NCI-H345 (cell line): ENCODE measurements at places on chromosomes 3 and 15.

GRCh38 chr3:195179776-195180489, 91.0 kb downstream of the XXYLT1 start:
- no peak for DNase-seq

DNA sequence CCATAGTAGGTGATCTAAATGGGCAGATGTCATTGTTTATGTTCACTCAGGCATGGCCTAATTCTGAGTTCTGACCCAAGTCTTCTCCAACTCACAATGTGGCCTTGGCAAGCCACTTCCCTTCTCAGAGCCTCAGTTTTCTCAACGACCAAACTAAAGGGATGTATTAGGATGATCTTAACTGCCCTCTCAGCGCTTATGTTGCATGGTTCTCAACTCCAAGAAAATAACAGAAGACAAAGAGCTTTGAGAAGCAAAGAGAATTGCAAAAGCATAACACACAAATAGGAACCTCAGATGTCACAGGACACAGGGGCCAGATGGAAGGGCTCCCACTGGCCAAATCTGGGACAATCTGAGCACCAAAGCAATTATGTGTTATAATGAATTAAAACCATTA, 8.6 kb downstream of the RHCG start:
- DNase-seq: no peak

- peak; percentile 52 for DNase-seq
These were observed 823.0 kb downstream of the CADM2 start for GRCh38 chr3:85781806-85782205.

GRCh38 chr3:99143493-99143892, 242.0 kb upstream of the DCBLD2 start:
- no peak for DNase-seq

DNA sequence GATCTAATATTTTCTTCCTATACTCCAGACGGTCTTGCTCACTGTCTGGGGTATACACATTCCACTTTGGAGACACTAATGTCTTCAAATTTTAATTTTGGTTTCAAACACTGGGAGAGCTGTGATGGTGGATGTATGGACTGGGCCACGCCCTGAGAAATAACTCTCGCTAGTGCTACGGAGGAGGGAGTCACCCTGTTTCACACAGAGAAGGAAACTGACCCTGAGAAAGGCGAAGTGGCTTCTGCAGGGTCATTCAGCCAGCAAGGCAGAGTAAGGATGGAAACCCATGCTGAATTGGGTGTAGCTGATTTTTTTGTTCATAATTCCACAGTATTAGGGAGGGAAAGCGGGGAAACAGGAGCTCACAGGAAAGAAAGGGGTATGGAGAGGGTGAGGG, 8.6 kb upstream of the SKIC8 start:
- DNase-seq: no peak

DNA sequence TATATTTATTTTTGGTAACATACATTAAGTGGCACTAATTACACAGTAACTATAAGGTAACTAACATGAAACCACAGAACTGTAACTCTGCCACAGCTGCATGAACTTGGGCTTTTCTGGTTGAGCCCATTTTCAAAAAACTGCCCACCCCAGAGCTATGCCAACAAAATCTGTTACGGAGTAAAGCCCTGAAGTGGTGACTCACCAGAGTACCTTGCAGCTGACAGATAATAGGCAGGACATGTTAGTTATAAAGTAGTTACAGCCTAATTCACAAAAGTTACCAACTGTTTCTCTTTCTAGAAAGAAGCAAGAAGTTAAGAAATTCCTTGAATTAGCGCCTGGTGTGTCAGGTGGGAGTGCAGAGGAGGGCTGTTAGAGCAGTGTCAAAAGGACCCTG, 1.5 kb upstream of the GPX1 start:
- no peak for DNase-seq
